ENCODE measurements at places on chromosomes 7 and 10.

GRCh38 chr7:24924375-24924774, 55.6 kb downstream of the OSBPL3 start:
- DNase-seq = no peak

DNA sequence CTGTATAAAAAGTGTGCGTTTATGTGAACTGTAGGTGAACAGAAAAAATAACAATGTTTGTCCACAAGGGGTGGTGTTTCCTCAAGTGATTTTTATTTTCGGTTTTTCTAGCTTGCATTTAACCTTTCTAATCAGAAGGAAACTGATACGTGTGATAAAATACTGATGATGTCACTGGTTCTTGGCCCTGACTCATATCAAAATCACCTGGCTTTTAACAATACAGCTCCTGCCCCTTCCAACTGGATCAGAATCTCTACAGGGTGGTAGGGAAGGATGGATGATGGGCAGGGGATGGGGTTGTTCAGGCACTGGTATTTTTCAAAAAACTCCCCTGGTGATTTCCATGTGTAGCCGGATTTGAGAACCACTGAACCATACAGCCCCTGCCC, 10.9 kb downstream of the NPFFR1 start:
- no peak for DNase-seq

- no peak for DNase-seq
These were observed 169.5 kb downstream of the TMEM26 start for GRCh38 chr10:61283481-61284221.

- no peak for DNase-seq
These were observed 70.1 kb downstream of the NPTX2 start for GRCh38 chr7:98687111-98687751.

DNA sequence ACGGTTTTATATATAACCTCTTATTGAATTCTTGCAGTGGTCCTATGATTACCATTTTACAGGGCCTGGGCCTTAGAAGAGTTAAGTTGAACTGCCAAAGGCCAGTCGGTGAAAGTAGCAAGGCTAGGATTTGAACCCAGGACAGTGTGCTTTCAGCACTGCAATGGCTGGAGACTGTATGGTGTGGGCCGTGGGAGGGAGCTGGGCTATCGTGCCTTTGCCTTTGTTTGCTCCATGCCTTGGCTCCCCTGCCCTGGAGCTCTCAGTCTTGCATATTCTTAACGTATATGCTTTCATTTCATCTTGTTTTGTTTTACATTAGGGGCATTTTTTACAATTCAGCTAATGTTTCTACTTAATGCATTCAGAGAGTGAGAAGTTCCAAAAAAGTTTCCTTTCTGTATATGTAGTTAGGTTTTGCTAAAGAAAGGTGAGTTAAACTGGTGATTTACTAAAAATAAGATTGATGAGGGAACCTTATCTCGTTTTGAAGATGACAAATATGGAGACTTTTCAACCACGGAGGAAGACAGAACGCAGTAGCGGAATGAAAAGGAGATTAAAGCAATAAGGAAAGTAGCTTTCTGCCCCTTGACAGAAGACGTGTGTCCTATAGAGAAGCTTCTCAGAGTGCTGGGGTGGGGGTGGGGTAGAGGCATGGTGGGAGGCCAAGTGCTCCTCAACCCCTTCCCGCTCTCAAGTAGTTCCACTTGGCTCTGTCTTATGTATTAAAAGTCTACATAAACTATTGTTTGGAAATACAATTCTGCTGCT, 82.5 kb downstream of the RTKN2 start:
- DNase-seq = no peak

DNA sequence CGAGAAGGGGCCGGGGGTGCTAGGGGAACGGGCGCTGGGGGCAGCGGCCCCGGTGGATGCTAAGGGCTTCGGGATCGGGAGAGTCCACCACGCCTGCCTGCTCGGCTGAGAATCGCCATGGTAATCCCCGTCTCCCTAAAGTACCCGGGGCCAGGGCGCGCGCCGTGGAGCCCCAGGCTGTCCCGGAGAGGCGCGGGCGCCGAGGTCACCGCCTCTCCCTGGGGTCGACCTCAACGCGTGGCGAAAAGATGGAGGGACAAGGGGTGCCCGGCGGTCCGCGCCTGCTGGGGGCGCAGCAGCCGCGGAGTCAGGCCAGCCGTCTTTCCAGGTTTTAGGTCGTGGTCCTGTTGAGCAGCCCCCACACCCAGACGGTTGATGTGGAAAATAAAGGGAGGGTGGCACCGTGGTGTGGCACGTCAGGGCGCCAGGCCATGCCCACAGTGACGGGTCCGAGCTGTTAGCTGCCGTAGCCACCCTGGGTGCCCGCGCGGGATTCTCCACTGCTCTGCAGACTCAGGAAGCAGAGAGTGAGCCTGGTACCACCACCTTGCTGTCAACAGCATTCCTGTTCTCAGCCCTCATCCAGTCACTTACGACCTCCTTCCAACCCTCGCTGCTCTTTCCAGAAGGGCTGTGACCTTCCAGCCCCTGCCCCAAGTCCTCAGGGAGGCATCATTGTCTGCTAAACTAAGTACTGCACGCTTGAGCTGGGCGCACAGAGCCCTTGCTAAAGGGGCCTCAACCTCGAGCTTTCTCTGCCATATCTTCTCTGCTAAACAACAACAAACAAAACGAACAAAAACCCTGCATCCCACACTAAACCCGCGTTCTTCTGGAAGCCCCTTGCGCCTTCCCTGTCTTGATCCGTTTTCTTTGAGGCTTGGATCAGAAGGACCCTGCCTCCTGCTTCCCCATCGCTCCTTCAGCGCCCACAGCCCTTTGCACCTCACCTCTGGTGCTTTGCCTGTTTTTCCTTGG, 666 bp downstream of the SMKR1 start:
- DNase-seq = no peak

DNA sequence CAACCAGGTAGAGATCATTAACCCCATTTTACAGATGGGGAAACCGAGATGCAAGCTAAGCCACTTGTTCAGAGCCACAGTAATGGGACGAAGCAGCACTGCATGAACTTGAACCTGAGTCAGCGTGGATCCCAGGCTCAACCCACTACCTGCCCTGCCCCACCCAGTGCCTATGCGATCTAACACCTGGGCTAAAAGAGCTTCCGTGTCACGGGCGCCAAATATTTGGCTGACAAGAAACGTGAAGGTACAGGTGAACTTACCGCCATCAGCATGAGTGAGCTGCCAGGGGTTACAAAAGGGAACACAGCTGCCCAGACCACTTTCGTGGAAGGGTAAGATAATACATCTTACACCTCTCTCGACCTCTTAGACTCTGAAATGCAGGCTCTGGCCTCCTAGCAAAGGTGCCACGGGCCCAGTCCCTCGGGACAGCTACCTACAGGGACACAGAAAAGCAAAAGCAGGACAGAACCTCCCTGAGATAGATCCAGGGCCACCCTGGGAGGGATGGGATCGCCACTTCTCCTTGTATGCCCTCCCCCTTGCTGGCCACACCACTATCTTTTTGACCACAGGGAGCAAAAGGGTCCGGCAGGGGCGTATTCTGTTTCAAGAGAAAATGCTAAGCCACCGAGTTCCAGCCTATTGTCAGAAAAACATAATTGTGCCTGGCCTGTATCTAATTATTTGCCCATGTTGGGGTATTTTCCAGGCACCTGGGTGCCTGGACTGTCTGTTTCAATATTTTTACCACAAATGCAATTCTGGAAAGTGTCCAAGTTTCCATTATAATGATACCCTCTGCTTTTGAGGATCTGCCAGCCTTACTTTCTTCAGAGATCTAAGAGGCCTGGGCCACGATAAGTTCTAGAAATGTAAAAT, 6.4 kb downstream of the CHST15 start:
- no peak for DNase-seq

- no peak for DNase-seq
These were observed 128.4 kb downstream of the PAXIP1 start for GRCh38 chr7:154874409-154875113.

DNA sequence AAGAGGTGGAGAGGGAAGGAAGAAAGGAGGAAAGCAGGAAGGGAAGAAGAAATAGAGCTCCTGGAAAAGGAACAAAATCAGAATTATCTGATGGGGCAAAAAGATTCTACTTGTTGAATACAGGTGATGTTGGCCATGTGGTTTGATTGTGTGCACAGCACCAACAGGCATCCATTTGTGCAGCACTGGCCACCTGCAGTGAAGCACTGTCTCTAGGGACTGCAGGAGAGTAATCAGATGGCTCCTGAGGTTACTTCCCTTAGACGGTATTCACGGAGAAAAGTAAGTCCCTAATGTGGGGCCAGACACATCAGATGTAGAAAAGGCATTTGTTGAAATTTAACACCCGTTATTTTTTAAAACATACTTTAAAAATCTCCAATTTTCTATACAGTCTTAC, 135.3 kb upstream of the VIPR2 start:
- no peak for DNase-seq

DNA sequence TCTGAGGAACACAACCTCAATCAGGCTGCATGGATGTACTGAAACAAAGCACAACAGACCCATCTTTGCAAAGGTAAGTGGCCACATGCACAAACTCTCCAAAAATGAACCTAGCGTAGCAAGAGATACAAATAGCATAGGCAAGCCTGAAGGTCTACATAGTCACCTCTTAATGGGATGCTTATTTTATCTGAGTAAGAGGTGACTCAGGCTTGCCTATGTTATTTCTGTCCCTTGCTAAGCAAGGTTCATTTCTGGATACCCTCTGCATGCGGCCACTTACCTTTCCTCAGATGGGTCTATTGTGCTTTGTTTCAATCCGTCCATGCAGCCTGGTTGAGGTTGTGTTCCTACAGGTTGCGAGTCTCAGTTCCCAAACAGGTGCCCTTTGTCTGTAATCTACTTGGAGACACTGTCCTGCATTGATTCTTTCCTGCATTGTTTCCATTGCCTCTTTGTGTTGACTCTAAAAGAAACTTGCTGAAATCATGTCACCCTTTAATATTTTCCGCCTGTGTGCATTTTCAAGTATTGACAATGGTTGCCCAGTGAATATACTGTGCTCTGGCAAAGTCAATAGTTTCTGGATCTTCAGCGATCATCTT, 291.8 kb upstream of the LYZL1 start:
- no peak for DNase-seq

- DNase-seq = no peak
These were observed 31.3 kb downstream of the TMEM270 start for GRCh38 chr7:73892003-73892999.

DNA sequence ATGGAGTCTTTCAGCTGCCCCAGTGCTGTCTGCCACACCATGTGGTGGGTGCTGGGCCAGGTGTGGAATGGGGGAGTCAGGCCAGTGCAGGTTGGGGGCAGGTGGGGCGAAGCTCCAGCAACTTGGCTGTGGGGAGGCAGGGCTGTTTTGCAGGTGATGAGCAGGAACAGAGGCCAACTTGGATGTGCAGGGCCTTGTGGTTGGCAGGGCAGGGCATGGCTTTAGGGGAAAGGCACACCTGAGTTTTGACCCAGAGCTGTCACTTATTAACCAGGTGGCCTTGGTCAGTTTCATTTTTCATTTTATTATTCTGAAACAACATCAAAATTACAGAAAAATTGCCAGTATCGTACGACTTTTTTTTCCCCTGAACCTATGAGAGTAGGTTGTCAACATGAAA, 1.1 kb upstream of the SFTPA2 start:
- no peak for DNase-seq

GRCh38 chr10:71478173-71478572, 81.5 kb downstream of the CDH23 start:
- DNase-seq = no peak

GRCh38 chr10:51231754-51232153, 157.5 kb downstream of the PRKG1 start:
- DNase-seq = no peak

DNA sequence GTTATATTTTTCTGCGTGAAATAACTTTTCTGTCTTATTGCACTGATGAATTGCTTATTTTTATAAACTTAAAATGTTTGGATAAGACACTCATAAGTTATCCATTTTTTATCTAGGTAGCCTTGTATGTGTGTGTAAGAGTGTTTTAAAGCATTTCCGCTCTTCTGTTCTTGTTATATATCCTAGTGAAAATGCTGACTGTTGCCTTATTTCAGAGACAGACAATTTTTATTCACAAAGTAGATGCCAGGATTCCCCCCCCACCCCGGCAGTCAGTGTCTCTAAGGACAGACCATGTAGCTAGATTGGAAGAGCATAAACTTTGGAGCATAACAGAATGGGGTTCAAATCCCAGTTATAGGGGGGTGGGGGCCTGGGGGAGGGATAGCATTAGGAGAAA, 1.6 kb downstream of the SMC3 start:
- no peak for DNase-seq

DNA sequence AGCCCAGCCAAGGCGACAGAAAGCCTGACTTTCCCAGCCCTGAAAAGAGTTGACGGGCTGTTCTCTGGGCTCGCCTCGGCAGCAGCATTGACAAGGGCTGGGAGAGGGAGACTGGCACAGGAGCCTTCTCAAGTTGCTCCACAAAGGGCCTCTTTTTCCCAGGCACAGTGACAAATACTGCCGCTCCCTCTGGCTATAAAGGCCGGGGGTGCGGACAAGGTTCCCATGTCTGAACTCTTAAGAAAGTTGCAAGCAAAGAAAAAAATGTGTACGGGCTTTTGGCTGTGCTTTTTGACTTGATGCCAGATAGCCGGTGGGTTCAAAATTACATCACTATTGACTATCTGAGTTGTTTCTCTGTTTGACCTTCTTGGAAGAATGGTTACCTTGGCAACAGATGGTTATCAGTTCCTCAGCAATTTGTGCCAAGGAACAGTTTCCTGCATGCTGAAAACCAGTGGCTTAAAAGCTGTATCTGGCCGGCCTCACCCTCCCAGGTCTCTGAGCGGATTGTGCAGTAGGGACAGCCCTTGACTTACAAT, 115.9 kb upstream of the EEPD1 start:
- DNase-seq = no peak

DNA sequence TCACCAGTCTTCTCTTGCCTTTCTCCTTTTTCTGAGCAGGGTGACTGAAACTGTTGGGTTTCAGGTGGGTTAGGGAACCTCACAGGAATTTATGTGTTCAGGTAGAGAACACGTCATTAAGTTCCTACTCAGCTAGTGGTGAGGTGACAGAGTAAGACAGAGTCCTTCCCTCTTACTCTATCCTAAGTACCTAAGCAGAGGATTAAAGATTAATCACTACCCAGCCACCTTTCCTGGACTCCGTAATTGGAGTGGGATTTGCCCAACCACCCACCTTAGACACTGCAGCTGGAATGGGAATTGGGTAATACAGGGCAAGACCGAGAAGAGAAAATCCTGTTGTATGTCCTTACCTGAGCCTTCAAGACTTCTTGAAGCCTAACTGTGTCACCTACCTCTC, 158.1 kb downstream of the LRRC4 start:
- DNase-seq = no peak

All from esophagus squamous epithelium (tissue), 5 donors.